Ovary (tissue), 10 donors: ENCODE measurements at places on chromosomes 4 and X.

GRCh38 chrX:14964500-14964899 lies 91.3 kb downstream of the MOSPD2 start:
- DNase-seq, result no peak

GRCh38 chrX:1788300-1788911 lies 173.5 kb downstream of the ASMT start:
- DNase-seq, result no peak

DNA sequence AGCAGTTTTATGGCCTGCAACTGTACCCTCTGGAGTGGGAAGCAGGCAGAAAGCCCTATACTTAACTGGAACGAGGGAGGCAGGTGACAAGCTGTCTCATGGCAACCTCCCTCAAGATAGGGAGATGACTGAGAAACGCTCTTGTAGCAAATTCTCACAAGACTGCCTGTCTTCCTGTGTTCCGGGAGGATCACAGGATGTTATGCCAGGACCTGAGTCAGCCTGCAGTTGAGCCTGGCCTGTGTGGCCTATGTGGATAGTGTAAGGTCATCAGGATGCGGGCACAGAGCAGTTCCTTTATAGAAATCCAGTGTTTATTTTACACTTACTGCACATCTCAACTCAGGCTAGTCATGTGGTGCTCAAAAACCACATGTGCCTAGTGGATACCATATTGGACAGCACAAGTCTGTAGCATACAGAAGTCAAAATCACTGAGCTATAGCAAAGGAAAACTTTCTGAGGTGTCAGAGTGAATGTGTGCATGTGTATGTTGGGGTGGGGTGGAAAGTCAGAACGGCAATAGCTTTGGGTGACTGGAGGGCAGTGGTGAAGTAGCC lies 25.2 kb downstream of the TAF7L start:
- DNase-seq, result no peak

- no peak for DNase-seq
These were observed 15.8 kb downstream of the WDR1 start for GRCh38 chr4:10100734-10101216.

GRCh38 chr4:170805352-170805751 lies 715.6 kb upstream of the AADAT start:
- no peak for DNase-seq

DNA sequence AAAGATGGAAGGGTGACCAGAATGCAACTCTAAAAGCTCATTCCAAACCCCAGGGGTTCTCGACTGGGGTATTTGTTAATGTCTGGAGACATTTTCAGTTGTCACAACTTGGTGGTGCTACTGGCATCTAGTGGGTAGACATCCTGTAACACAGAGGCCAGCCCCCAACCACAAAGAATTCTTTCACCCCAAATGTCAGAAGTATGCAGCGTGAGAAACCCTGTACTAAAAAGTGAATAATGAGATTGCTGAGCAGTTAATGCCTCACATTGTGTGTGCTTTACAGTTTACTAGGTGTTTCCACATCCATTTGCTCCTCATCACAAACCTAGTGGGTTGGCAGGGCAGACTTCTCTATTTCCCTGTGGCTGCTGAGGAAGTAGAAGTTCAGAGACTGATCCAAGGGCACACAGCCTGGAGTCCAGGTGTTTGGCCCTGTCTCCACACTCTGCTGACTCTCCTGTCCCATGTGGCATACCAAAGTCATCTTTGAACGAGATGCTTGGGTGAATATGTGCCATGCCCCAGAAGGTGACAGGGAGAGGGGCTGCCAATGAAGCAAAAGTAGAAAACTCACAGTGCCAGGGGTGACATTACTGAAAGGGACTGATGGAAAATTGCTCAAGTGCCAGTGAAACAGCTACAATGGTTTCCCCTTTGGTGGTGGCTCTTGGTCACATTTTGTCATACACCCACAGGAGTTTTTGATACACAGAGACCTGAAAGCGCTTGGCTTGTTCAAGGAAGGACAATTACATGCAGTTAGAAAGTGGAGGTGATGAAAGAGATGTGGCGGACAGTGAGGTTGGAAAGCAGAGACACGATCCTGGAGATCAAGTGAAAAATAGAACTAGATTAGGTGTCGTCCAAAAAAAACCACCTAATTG lies 10.1 kb upstream of the TMEM154 start:
- no peak for DNase-seq

GRCh38 chr4:140789759-140790158 lies 33.6 kb upstream of the TBC1D9 start:
- DNase-seq, result no peak

DNA sequence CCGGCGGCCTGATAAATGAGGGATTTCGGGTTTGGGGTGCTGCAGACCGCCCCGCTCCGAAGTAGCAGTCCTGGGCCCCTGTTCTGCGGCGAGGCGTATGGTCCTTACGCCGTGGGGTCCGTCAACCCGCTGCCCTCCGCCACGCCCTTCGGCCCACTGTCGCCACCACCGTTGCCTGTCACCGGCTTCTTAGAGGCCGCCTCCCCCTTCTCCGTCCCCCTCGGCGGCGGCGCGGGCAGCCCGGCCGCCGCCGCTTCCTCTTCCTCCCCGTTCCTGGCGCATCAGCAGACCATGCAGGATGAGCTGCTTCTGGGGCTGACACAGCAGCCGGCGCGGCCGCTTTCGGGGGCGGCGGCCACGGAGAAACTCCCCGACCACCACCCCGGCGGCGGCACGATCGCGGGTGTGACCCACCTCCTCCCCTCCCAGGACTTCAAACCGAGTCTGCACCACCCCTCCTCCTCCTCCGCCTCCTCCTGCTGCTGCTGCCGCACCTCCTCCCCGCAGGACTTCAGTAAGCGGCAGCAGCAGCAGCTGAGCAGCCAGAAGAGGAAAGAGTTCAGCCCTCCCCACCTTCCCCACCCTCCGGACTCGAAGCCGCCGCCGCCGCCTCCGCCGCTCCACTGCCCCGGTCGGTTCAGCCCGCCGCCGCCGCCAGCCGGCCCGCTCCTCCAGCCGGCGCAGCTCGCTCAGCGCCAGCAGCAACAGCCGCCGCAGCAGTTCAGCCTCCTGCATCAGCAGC lies 549 bp downstream of the CPEB2 start:
- peak; percentile 78 for DNase-seq

DNA sequence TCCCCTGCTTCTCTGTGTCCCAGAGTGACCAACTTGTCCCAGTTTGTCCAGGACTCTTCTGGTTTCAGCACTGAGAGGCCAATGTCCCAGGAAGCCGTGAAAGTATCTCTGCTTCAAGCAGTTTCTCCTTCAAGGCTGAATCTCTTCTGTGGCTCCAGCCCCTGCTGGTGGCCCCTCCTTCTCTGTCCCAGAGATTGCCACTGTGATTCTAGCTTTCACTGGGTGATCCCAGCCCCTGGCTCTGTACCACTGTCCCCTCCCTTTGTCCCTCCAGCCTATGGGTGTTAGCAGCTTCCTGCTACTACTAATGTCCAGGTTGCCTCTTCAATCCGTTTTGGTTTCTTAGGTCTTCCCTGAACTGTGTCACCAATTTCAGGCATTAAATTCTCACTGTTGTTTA lies 70.5 kb downstream of the SOX3 start:
- no peak for DNase-seq

- DNase-seq, result no peak
These were observed 63.8 kb upstream of the GATB start for GRCh38 chr4:151824656-151825055.

- DNase-seq, result no peak
These were observed 24.0 kb downstream of the DOCK11 start for GRCh38 chrX:118519411-118520215.

DNA sequence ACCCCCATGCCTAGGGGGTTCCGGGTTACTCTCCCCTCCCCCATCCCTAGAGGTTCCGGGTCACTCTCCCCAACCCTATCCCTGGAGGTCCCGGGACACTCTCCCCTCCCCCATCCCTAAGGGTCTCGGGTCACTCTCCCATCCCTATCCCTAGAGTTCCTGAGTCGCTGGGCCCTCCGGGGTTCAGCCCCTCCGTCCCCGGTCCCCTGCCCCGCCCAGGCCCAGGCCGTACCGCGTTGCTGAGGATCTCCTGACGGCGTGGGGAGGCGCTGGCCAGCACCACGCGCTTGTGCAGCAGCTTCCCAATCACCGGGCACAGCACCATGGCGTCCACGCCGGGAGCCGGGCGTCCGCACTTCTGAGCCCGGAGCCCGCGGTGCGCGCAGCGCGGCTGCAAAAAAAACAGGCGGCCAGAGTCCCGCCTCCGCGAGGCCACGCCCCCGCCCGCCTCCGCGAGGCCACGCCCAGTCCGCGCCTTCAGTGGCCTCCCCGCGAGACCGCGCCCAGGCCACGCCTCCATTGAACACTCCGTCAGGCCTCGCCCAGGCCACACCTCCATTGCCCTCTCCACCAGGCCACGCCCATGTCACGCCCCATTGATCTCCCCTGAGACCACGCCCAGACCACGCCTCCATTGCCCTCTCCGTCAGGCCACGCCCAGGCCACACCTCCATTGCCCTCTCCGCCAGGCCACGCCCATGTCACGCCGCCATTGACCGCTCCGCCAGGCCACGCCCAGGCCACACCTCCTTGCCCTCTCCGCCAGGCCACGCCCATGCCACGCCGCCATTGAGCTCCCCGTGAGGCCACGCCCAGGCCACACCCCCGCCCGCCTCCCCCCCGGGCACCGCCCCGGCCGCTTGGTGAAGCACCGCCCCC lies at the start of gene ASMTL:
ASMTL (minus strand) TSS at position 394 of the 879 bp plus-strand sequence; CDS start at position 325, 69 bp downstream.
- DNase-seq, result peak; percentile 100

- no peak for DNase-seq
These were observed 362.9 kb downstream of the SH3BGRL start for GRCh38 chrX:81564851-81565250.

- no peak for DNase-seq
These were observed 67.4 kb upstream of the FAM47B start for GRCh38 chrX:34875204-34875603.

GRCh38 chrX:120365320-120365719 lies 3.4 kb downstream of the ATP1B4 start:
- peak; percentile 60 for DNase-seq

DNA sequence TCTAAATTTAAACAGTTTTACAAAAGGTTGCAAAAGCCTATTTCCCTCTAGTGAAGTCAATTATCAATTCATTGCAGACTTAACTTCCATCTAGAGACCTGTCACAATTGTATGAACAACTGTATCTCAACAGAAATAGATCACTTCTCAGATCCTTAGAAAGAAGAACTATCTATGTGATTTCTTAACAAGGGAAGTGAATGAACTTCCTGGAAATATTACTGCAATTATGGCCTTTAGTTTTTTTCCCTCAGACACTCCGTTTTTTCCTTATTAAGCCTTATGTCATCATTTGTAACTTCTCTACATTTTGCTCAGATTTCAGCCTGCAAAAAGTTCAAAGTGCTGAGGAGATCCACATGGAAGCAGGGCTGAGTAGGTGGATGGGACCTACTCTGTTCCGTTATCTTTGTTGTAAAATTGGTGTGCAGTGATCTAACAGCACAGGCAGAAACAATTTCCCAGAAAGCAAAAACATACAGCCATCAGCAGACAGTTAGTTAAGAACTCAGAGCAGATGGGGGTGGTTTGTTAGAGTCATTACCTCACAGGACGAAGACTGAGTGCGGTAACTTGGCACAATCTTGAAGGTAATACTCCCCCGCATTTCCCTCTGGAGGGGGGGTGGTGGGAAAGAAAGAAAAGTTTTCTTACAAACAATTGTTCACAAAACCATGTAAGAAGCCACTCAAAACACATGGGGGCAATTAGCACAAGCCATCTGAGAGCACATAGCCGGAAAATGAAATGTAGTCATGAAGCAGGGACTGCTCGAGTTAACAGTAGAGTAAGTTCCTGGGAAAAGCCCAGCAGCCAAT lies 112.3 kb downstream of the NYX start:
- peak; percentile 40 for DNase-seq
